Left kidney (tissue), 8 donors: ENCODE measurements at places on chromosomes 5 and 9. TPM values are rescaled to one million over a fixed set of nuclear protein-coding genes. Genes with fewer than 3 reads are reported as not detected.

Gene PCDHB11
- polyA plus RNA-seq, result 4.4 TPM

Gene LECT2
- polyA plus RNA-seq, result 5.2 TPM

Gene ARID3C
- 0.20 TPM for polyA plus RNA-seq

Gene PCDHGA9
- 6.5 TPM for polyA plus RNA-seq

Gene FKBP15
- 33.4 TPM for polyA plus RNA-seq

Gene LRRC19
- polyA plus RNA-seq, result 19.4 TPM

Gene HTR4
- polyA plus RNA-seq, result not detected

Gene CD274
- polyA plus RNA-seq, result 1.2 TPM

Gene TEX10
- 54.8 TPM for polyA plus RNA-seq

Gene TICAM2
- 2.1 TPM for polyA plus RNA-seq

Gene INSL6
- polyA plus RNA-seq, result 0.60 TPM

Gene PCDHGA6
- polyA plus RNA-seq, result 8.1 TPM

DNA sequence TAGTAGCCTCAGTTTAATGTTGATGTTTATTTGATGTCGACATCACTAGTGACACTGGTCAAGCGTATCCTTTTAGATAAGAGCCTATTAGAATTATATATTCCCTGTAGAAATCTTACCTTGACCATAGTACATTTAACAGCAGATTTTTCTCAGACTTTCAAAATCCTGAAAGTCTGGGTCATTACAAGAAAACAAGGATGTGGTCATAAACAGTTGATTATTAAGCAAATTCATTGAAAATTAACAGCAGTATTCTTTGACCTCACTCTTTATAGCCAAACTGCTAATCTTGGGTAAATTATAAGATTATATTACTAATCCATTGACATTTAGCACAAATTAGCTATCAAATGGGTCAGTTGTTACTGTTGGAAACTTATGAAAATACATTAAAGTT lies 83.4 kb downstream of the GHR start:
- DNase-seq, result no peak

- no peak for DNase-seq
Observed at GRCh38 chr9:99593610-99594009, 228.1 kb upstream of the NR4A3 start.

DNA sequence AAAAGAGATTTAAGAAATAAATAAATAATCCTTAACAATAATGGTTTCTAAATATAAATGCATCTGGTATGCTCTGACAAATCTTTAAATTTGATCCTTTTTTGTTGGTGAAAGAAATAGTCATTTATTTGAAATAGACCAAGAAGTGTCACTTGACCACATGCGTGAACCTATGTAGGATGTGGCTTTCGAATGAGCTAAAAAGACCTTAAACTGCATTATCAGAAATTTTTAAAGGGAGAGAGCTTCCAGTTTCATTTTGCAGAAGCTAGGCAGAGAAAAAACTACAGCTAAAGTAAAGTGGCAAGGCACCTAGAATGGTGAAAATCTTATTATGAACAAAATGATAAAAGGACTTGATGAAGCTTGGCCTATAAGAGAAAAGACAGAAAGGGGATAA lies 309.2 kb upstream of the EFNA5 start:
- DNase-seq, result no peak

- no peak for DNase-seq
Observed at GRCh38 chr9:109875495-109876129, 95.6 kb downstream of the PALM2AKAP2 start.

GRCh38 chr5:38948501-38948900 lies 102.7 kb downstream of the OSMR start:
- no peak for DNase-seq

- DNase-seq, result no peak
Observed at GRCh38 chr9:69130456-69131441, 43.3 kb upstream of the TJP2 start.

DNA sequence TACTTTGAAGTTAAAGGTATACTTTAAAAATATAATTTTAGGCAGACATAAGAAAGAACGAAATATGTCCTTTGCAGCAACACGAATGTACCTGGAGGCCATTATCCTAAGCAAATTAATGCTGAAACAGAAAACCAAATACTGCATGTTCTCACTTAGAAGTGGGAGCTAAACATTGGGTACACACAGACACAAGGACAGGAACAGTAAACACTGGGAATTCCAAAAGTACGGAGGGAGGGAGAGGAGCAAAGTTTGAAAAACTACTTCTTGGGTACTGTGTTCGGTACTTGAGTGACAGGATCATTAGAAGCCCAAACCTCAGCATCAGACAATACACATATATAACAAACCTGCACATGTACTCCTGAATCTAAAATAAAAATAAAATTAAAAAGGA lies 40.9 kb downstream of the TJP2 start:
- no peak for DNase-seq

- DNase-seq, result no peak
Observed at GRCh38 chr9:137788561-137789294, 88.9 kb upstream of the CACNA1B start.

GRCh38 chr5:58016877-58017276 lies 443.0 kb downstream of the PLK2 start:
- no peak for DNase-seq

GRCh38 chr9:17900606-17901005 lies 321.7 kb downstream of the SH3GL2 start:
- DNase-seq, result no peak

DNA sequence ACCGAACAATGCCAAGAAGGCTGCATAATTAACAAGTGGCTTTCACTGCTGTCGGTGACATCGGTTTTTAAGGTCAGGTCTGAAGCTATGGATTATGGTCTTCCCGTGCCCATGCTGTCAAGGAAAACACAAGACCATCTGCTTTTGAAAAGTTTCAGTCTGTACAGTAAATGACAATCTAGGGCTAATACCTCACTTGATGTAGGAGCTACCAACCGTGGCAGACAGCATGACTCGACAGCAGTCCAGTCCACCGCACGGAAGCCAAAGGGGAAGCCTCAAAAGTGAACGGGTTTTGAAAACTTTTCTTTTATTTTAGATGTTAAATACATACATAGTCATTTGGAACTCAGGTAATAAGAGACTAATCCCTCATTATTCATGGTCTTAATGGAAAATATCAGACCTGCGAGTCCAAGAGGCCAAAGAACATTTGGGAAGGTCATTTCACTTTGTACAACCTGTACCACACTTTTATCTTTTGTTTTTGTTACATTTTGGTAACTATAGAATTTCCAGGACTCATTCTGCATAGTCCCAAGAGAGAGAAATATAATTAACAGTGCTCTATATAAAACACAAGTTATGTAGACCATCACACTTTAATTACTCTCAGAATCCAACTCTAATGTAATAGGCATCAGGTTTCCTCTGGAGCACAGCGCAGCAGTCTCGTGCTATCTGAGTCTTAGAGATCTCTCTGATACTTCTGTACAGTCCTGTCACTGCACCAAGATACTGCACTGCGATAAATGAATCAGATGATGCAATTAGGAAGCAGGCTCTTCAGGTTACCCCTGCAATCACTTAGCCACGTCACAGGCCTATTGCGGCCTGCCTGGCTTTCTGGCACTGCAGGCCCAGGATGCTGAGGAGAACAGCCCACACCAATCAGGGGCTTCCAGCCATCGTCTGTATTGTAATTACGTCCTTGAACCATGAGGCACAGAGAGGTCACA lies 184.9 kb downstream of the FANCC start:
- DNase-seq, result no peak

GRCh38 chr5:94057217-94057616 lies 315.8 kb upstream of the POU5F2 start:
- no peak for DNase-seq

DNA sequence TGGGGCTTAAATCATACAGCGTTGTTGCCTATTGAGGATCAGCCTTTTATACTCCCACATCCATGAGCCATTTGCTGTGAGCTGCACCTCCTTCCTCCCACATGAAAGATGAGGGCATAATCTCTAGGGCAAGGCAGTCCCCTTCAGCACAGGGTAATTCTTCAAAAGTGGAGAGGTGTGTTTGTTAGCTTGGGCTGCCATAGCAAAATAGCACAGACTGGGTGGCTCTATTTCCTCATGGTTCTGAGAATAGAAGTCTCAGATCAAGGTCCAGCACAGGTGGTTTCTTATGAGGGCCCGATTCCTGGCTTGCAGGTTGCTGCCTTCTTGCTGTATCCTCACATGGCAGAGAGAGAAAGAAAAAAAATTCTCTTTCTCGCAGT lies 121.8 kb upstream of the SLC12A2 start:
- no peak for DNase-seq

DNA sequence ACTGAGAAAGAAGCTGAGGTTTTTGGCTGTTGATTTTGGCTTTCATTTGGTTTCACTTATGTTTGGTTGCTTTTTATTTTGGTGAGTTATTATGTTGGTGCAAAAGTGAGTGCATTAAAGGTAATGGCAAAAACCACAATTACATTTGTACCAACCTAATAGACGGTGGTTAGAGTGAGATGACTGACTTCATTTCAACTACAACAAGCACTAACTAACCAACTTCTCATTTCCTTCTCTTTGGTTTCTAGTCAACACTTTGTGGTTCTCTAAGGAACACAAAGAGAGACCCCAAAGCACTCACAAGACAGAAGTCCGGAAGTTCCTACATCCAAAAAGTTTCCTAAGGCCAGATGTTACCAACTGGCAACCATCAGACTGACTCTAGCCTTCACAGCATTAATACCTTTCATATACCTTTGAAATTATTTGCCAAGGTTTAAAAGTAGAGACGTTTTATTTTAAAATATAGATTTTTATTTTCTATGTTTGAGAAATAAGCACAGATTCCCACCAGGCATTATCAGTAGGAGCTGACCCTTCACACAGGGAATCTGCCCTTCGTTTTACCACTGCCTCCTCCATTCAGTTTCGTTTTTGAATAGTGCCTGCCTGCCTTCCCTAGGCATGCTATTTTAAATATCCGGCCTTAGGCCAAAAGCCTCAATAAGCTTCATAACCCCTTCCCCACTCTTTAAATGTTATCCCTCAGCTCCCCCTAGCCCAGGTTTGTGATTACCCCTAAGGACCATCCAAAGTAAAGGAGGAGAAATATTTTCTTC lies 301.1 kb upstream of the PTGER4 start:
- no peak for DNase-seq

- no peak for DNase-seq
Observed at GRCh38 chr5:52863715-52864290, 76.1 kb downstream of the ITGA1 start.

DNA sequence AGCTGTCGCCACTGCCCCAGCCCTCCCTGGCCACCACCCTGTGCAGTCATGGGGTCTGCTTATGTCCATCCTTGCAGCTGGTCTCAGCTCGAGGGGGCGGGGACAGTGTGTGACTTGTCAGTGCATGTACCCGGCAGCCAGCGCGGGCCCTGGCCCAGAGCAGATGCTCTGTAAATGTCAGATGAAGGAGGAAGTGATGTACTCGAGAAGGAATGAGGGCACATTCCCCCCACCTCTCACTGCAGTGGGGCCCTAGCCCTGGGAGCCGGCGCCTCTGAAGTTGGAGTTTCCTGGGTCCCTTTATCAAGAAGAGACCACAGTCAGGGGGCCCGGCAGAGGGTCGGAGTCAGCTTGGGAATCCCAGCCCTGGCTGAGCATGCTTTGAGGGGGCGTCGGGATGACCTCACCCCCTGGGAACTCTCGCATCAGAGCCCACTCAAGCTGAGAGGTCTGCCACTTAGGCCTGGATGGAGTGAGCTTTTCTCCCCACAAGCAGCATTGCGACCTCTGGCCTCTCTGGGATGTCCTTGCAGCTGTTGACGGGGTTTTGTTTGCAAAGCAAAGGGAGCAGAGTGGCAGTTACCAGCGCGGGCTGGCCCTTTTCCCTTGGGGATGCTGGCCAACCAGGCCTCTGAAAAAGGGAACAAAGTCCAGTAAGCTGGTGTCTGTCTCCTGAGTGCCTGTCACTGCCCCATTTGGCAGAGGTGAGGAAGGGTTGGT lies 19.0 kb downstream of the NEURL1B start:
- DNase-seq, result peak; percentile 46

DNA sequence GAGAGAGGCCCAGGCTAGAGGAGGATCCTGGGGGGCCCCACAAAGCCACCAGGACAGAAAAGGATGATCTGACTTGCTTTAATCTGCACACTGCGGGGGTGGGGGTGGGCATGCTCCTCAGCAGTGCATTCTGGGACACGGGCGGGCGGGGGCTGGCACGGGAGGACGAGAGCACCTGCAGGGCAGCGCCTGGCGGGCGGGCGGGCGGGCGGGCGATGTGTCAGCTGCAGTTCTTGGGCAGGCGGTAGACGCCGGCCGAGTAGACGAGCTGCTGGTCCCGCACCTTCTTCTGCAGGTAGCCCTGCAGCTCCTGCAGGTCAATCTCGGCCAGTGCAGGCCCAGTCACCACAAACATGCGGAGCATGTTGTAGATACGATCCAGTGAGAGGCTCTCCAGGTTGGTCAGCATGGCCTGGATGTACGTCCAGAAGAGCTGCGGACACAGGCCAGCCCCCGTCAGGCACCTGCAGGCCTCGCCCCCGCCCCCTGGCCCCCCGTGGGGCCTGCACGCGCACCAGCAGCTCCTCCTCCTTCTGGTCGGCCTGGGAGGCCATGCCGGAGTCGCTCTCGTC lies 3.0 kb upstream of the TMEM210 start:
- no peak for DNase-seq

GRCh38 chr9:69905286-69905685 lies 84.7 kb downstream of the CFAP95 start:
- no peak for DNase-seq

GRCh38 chr9:80465556-80465955 lies 893.8 kb downstream of the TLE4 start:
- DNase-seq, result no peak
